ELR (cell line): ENCODE measurements at places on chromosomes 16 and 17.
A peak's percentile ranks its signal among the peaks of the same experiment; 100 is the strongest.

- DNase-seq, result peak; percentile 67
These were observed 787 bp downstream of the CTCF start for GRCh38 chr16:67562918-67563707.

DNA sequence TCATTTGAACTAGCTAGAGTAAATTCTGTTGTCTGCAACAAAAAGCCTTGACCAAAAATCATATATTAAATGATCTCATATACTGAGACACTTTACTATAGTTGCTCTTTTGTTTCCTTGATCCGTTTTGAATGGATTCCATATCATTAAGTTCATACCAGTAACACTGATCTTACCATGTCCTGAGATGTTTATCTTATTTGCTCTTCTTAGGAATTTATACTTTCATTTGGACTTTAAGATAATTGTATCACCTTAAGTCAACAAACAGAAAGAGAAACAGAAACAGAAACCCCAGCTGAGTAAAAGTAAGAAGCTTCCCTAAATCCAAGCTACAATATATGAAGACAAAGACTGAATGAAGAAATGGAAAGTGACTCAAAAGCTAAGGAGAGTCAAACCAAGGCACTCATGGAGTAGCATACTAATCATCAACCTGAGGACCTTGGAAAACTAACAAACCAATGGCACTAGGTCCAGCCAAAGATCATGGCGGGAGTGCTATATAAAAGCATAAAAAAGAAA is 106.5 kb upstream of the COX10 start:
- DNase-seq, result no peak

DNA sequence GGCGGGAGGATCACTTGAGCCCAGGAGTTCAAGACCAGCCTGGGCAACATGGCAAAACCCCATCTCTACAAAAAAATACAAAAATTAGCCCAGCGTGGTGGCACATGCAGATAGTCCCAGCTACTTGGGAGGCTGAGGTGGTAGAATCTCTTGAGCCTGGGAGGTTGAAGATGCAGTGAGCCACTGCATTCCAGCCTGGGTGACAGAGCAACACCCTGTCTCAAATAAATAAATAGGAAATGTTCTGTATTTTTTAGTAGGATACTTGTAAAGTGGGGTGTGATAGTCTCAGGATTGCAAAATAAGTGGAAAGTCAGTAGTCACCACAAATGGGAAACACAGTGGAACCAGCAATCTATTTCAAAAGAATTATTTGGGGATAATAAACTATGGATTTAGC is 4.0 kb downstream of the RSPRY1 start:
- DNase-seq, result peak; percentile 8

DNA sequence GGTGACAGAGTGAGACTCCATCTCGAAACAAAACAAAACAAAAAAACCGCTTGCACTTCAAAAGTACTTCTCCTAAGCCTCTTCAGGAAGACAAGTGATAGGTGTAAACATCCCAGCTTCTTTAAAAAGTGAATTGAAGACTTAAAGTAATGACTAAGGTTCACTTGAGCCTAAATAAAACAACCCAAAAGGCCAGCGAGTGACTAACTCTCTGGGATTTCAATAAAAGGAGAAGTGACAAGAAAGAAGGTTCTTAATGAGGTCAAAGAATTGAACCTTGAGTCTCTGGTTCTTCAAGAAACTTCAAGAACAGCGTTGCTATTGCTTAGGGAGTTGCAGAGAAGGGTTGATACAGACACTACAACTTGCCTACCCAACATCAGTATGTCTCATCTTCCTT is 42.2 kb downstream of the STX8 start:
- DNase-seq, result no peak

DNA sequence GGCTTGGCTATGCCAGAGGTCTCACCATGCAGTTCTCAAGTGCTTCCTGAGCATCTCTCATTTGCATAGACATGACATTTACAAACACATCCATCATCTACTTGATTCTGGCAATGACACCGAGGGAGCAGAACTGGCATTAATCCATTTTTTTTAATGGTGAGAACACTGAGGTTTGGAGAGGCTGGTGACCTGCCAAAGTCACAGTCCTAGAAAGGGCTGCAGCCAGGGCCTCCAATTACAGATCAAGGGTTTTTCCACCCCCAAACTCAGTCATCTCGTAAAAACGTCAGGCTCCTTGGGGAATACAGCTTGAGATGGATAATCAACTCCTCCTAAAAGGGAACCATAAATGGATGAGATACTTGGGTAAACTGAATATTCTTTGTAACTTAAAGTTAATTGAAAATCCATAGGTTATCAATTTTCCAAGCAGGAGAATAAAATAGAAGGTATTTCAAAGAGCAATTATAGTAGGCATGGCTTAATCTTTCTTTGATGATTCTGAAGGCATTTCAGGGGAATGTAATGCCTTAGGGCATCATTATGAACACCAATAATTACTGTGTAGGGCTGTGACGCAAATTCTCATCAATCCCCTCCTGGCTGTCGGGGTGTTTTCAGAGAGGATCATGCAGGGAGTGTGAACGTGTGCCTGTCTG is 9.4 kb upstream of the MEOX1 start:
- DNase-seq, result peak; percentile 31

DNA sequence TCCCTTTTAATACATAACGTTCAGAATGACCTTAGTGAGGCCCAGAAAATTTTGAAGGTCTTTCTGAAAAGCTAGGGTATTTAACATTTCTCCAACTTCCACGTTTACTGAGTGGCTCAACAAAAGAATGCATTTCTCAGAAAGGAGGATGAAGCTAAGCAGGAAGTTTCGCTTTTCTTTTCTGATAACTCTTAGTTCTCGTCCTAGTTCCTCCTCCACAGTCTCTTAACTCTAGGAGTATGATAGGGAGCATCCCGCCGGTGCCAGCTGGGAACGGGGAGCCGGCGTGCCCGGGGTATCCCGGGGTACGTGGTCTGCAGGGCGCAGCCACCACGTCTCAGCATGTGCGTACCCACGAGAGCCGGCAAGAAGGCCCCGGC is 363 bp downstream of the KARS1 start:
- no peak for DNase-seq

- no peak for DNase-seq
These were observed 41.1 kb downstream of the KIAA0753 start for GRCh38 chr17:6599364-6599763.

DNA sequence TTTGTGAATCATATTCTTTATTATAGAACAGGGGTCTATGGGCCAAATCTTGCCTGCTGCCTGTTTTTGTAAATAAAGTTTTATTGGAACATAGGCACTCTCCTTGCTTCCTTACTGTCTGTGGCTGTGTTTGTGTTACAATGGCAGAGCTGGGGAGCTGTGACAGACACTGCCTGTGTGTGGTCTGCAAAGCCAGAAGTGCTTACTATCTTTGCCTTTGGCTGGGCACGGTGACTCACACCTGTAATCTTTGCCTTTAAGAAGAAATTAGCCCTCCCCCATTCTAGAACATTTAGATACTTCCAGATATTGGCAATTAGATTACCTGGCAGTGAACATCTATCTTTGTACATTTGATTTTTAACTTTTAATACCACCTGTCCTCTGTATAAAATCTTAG is 308.3 kb downstream of the FOXL1 start:
- peak; percentile 30 for DNase-seq

- DNase-seq, result peak; percentile 34
These were observed 26.1 kb upstream of the MLKL start for GRCh38 chr16:74726716-74727115.

GRCh38 chr16:52953215-52953614 is 99.5 kb downstream of the CHD9NB start:
- no peak for DNase-seq

DNA sequence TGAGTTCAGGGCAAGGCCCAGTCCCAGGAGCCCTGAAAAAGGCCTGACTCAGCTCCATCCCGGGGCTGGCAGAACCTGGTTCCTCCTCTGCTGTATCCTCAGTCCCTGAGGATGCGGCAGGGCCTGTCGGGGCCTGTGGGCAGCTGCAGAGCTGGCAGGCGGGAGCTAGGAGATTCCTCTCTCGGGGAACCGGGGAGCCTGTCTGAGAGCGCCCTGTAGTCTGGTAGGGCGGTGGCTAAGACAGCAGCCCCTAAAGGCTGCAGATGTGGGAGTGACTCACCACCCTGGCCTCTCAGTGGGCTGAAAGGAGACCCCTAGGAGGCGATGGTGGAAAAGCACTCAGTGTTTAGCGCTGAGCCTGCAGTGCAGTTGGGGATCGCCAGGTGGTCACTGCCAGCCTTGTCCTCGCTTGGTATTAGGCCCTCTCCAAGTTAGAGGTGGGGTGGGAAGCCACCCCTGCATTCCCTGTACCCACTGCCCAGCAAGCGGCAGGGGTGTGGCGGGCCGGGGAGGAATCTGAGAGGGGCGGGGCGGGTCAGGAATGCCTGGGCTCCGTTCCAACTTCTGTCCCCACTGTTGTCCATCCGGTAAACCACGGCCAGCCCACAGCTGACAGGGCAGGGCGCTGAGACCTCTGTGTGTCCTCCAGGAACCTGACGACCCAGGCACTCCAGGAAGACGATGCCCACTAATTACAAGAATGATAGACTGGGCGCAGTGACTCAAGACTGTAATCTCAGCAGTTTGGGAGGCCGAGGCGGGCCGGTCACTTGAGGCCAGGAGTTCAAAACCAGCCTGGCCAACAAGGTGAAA is 29.5 kb upstream of the CDH1 start:
- peak; percentile 67 for DNase-seq

- peak; percentile 93 for DNase-seq
These were observed 54.1 kb downstream of the VAC14 start for GRCh38 chr16:70746708-70747424.

DNA sequence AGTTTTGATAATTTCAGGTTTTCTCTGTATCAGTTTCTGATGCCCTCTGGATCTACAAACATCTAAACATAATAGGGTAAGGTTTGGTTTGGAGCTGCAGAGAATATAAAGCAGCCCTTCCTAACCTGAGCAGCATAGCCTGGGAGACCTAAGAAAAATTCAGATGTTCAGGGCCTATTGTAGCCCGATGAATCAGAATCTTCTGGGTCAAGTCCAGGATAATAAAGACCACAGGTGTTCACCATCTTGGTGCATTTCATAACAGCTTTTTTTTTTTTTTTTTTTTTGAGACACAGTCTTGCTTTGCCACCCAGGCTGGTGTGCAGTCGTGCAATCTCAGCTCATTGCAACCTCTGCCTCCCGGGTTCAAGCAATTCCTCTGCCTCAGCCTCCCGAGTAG is 19.7 kb upstream of the ARHGAP17 start:
- DNase-seq, result peak; percentile 30

DNA sequence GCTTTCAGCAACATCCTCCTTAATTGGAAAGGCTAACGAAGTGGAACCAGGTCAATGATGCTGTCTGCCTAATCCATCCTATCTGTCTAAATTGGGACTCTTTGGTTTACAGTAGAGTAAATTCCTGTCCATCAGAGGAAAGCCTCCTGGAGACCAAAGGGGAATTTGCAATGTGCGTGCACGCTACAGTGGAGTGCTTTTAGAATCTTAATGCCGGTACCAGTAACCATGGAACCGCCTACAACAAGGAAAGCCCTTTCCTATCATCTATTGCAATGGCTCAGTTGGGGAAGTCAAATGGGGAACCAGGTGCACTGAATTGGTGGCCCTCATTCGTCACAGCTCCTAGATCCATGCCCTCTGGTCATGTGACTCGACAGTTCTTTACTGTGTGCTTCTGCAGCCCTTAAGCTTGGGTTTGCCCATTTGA is 110.1 kb downstream of the XYLT1 start:
- DNase-seq, result no peak

- no peak for DNase-seq
These were observed 5.0 kb upstream of the KCTD11 start for GRCh38 chr17:7346761-7347614.

GRCh38 chr17:978103-979093 is 1.2 kb downstream of the NXN start:
- peak; percentile 56 for DNase-seq
